Brain (organoid and tissue), 16 donors: ENCODE measurements at places on chromosomes 13 and 19. TPM values are rescaled to one million over a fixed set of nuclear protein-coding genes. Genes with fewer than 3 reads are reported as not detected.

Gene RUBCNL
- 0.31 TPM for polyA plus RNA-seq

Gene RYR1
- 10.2 TPM for polyA plus RNA-seq

Gene CBY2
- 2.2 TPM for polyA plus RNA-seq

Gene TTYH1
- 211 TPM for polyA plus RNA-seq

Gene STOML3
- not detected for polyA plus RNA-seq
